ENCODE measurements at places on chromosomes 1 and 21. TPM values are rescaled to one million over a fixed set of nuclear protein-coding genes. Genes with fewer than 3 reads are reported as not detected.

- no peak for DNase-seq
- no peak overlapping the region for H3K27ac ChIP-seq
- no peak overlapping the region for H3K4me3 ChIP-seq
Observed at GRCh38 chr1:94115254-94115899, 5.6 kb downstream of the ABCA4 start.

- peak overlapping the region; percentile 74 for H3K27ac ChIP-seq
- peak; percentile 89 for DNase-seq
- H3K4me1 ChIP-seq, result peaks cover 35% of the 10 kb centered on the region
- H3K27me3 ChIP-seq, result no peaks in the 10 kb centered on the region
- H3K36me3 ChIP-seq, result no peaks in the 10 kb centered on the region
Observed at GRCh38 chr1:7388488-7389185, 382.5 kb upstream of the VAMP3 start.

GRCh38 chr1:170853302-170853701 is 82.0 kb upstream of the MROH9 start:
- DNase-seq, result no peak
- H3K27me3 ChIP-seq, result no peaks in the 10 kb centered on the region
- peaks cover 12% of the 10 kb centered on the region for H3K4me1 ChIP-seq
- H3K4me3 ChIP-seq, result no peak overlapping the region

The CAPN8 gene
- not detected for total RNA-seq

DNA sequence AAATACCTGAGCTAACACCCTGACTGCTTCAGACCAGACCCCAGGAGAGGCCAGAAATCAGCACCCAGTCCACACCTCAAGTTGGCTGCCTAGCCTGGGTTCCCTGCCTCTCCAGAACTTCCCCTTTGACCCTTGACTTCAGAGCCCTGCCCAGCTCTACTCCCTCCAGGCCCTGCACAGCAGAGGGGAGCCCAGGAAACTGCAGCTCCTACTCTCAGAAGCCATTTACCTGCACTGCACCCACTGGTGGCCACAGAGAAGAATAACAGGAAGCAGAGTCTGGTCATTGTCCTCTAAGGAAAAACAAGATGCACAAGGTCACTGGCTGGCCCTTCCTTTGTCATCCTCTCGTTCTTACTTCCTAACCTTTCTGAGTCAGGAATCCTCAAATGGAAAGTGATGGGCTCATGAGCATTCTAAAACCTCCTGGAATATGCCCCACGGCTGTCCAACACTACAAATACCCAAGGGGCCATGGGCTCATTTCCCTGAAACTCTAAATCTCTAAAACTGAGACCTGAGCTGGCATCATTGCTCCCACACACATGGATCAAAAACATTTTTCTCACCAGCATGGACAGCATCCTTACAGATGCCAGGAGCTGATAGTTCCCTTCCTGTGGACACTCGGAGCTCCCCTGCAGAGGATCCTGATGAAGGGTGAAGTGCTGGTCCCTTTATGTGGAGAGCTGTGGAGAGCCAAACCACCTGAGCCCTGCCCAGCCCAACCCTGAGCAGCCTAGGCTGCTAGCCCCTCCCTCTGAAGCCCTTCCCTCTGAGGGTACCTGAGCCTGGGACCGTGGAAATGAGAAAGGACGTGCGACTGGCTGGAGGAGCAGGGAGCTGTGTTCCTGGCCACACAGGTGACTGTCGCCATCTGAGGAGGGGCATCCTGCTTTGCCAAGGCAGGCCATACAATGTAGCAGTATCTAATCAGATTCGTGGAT is at the start of gene ITLN2:
Gene ITLN2, minus strand, starts transcription at position 652 of the 947 bp plus-strand sequence. Its CDS starts 68 bp downstream, at position 584.
- no peak within 1 kb of the TSS for H3K4me3 ChIP-seq
- no peak within 1 kb of the TSS for H3K27ac ChIP-seq
- H3K36me3 ChIP-seq, result no peaks in the 10 kb centered on the region
- DNase-seq, result no peak
- H3K4me1 ChIP-seq, result no peaks in the 10 kb centered on the region
- peaks cover 20% of the 10 kb centered on the region for H3K27me3 ChIP-seq
